ENCODE measurements at places on chromosomes 5 and 9.

GRCh38 chr5:82601077-82601476 lies 322.9 kb upstream of the RPS23 start:
- no peaks in the 10 kb centered on the region for H3K4me1 ChIP-seq
- no peaks in the 10 kb centered on the region for H3K27me3 ChIP-seq
- no peaks in the 10 kb centered on the region for H3K36me3 ChIP-seq
- DNase-seq = no peak
- H3K4me3 ChIP-seq = no peak overlapping the region
- no peak overlapping the region for H3K27ac ChIP-seq

- no peaks in the 10 kb centered on the region for H3K36me3 ChIP-seq
- H3K4me3 ChIP-seq = no peak overlapping the region
- H3K27ac ChIP-seq = no peak overlapping the region
- H3K4me1 ChIP-seq = no peaks in the 10 kb centered on the region
- no peaks in the 10 kb centered on the region for H3K27me3 ChIP-seq
- DNase-seq = no peak
These were observed 148.8 kb upstream of the ADAMTSL1 start for GRCh38 chr9:18324928-18325745.

- no peaks in the 10 kb centered on the region for H3K36me3 ChIP-seq
- H3K4me1 ChIP-seq = peaks cover 32% of the 10 kb centered on the region
- no peak for DNase-seq
- H3K27ac ChIP-seq = peak overlapping the region; percentile 98
- H3K4me3 ChIP-seq = no peak overlapping the region
- H3K27me3 ChIP-seq = no peaks in the 10 kb centered on the region
These were observed 39.3 kb downstream of the DUSP1 start for GRCh38 chr5:172731680-172732074.

DNA sequence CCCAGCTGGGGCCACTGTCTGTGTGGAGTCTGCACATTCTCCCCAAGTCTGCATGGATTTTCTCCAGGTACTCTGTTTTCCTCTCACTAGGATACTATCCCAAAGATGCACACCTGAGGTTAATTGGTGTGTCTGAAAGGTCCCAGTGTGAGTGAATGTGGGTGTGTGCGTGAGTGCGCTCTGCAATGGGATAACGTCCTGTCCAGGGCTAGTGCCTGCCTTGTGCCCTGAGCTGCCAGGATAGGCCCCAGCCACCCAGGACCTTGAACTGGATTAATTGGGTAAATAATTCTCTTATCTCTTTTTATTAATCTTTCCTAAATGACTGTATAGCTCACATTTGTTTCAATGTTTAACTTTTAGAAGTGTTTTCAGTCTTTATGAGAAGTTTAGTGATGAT lies 11.5 kb upstream of the PANK3 start:
- no peaks in the 10 kb centered on the region for H3K4me1 ChIP-seq
- H3K4me3 ChIP-seq = no peak overlapping the region
- no peak overlapping the region for H3K27ac ChIP-seq
- H3K27me3 ChIP-seq = no peaks in the 10 kb centered on the region
- no peak for DNase-seq
- no peaks in the 10 kb centered on the region for H3K36me3 ChIP-seq

- peaks cover 6% of the 10 kb centered on the region for H3K36me3 ChIP-seq
- peak overlapping the region; percentile 96 for H3K27ac ChIP-seq
- H3K4me1 ChIP-seq = peaks cover 84% of the 10 kb centered on the region
- H3K4me3 ChIP-seq = no peak overlapping the region
- peak; percentile 88 for DNase-seq
- no peaks in the 10 kb centered on the region for H3K27me3 ChIP-seq
These were observed 46.8 kb downstream of the ITGA2 start for GRCh38 chr5:53035868-53036381.

DNA sequence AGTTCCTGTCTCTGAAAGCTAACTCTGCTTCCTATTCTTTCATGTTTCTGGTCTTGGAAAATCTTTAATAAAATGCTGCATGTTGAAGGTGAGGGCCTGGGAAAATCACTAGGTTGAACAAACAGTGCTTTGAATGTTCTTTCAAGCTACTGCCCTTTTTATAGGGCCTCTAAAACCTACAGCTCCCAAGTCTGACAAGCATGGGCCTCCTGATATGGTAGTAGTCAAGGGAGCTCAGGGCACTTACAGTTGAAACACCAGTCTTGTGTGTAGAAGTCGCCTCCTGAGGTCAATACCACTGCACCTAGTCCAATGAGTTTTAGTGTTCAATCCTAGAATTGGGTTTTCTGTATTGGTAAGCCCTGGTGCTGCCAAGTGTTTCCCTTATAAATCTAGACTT lies 20.5 kb downstream of the VLDLR start:
- H3K27ac ChIP-seq = no peak overlapping the region
- no peak overlapping the region for H3K4me3 ChIP-seq
- H3K27me3 ChIP-seq = no peaks in the 10 kb centered on the region

GRCh38 chr9:125538092-125538473 lies 168.9 kb downstream of the MAPKAP1 start:
- peak overlapping the region; percentile 66 for H3K27ac ChIP-seq
- no peaks in the 10 kb centered on the region for H3K27me3 ChIP-seq
- H3K4me1 ChIP-seq = peaks cover 42% of the 10 kb centered on the region
- H3K4me3 ChIP-seq = peak overlapping the region; percentile 47

GRCh38 chr9:119078015-119078414 lies 291.2 kb downstream of the BRINP1 start:
- no peaks in the 10 kb centered on the region for H3K27me3 ChIP-seq
- no peaks in the 10 kb centered on the region for H3K4me1 ChIP-seq
- no peak overlapping the region for H3K4me3 ChIP-seq
- H3K36me3 ChIP-seq = no peaks in the 10 kb centered on the region
- no peak overlapping the region for H3K27ac ChIP-seq

- H3K27ac ChIP-seq = peak overlapping the region; percentile 96
- no peaks in the 10 kb centered on the region for H3K27me3 ChIP-seq
- H3K4me3 ChIP-seq = peak overlapping the region; percentile 40
- H3K36me3 ChIP-seq = no peaks in the 10 kb centered on the region
- peaks cover 41% of the 10 kb centered on the region for H3K4me1 ChIP-seq
- DNase-seq = no peak
These were observed 32.8 kb upstream of the TNFAIP8 start for GRCh38 chr5:119322948-119323537.

- peaks cover 16% of the 10 kb centered on the region for H3K4me1 ChIP-seq
- no peak overlapping the region for H3K4me3 ChIP-seq
- H3K27me3 ChIP-seq = no peaks in the 10 kb centered on the region
- no peaks in the 10 kb centered on the region for H3K36me3 ChIP-seq
These were observed 76.1 kb downstream of the NREP start for GRCh38 chr5:111680737-111681413.

GRCh38 chr5:34551911-34552433 lies 104.2 kb upstream of the RAI14 start:
- no peak overlapping the region for H3K27ac ChIP-seq
- no peak overlapping the region for H3K4me3 ChIP-seq

- H3K4me3 ChIP-seq = no peak overlapping the region
- peaks cover 19% of the 10 kb centered on the region for H3K4me1 ChIP-seq
- DNase-seq = no peak
- H3K27ac ChIP-seq = no peak overlapping the region
- no peaks in the 10 kb centered on the region for H3K27me3 ChIP-seq
These were observed 24.2 kb downstream of the DYNC2I2 start for GRCh38 chr9:128632486-128632885.

DNA sequence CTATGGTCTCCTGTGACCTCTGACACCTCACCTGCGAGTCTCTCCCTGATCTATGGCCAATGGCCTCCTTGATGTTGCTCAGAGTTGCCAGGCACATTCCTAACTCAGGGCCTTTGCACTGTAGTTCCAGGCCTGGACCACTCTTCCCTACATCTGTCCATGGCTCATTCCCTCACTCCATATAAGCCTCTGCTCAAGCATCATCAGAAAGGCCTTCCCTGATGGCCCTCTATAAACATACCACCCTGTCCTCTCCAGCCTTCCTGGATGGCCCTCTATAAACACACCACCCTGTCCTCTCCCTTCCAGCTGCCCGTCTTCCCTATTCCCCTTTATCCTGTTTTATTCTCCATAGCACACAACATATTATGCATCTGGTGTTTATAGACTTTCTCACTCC lies 102.8 kb downstream of the GTF3C4 start:
- no peaks in the 10 kb centered on the region for H3K36me3 ChIP-seq
- H3K4me3 ChIP-seq = no peak overlapping the region
- DNase-seq = no peak
- H3K27ac ChIP-seq = no peak overlapping the region
- H3K27me3 ChIP-seq = no peaks in the 10 kb centered on the region
- peaks cover 7% of the 10 kb centered on the region for H3K4me1 ChIP-seq

- H3K27ac ChIP-seq = no peak overlapping the region
- DNase-seq = no peak
- no peak overlapping the region for H3K4me3 ChIP-seq
- no peaks in the 10 kb centered on the region for H3K36me3 ChIP-seq
These were observed 47.7 kb upstream of the TTC39B start for GRCh38 chr9:15354713-15355112.

- no peaks in the 10 kb centered on the region for H3K4me1 ChIP-seq
- no peaks in the 10 kb centered on the region for H3K36me3 ChIP-seq
- DNase-seq = no peak
- no peak overlapping the region for H3K27ac ChIP-seq
- H3K27me3 ChIP-seq = no peaks in the 10 kb centered on the region
These were observed 258.6 kb upstream of the ADAMTS16 start for GRCh38 chr5:4881366-4882002.

DNA sequence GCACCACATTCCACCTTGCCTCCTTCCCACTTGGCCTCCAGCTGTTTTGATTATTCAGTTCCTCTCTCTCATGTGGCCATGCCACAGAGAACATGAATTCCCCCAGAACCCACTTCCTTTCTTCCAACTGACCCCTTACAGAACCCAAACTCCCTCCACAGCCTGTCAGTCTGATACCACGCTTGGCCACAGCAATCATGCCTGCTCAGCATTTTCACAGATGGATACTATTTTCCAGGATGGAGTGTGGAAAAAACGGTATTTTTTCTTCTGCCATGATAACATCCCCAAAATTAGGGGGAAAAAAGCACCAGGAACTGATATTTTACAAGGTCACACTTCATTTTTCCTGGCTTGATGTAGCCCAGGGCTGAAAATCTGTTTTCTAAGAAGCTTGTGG lies 34.9 kb upstream of the SLIT3 start:
- no peak overlapping the region for H3K27ac ChIP-seq
- no peaks in the 10 kb centered on the region for H3K4me1 ChIP-seq
- no peaks in the 10 kb centered on the region for H3K36me3 ChIP-seq
- no peaks in the 10 kb centered on the region for H3K27me3 ChIP-seq

GRCh38 chr5:119275601-119276173 lies 80.1 kb upstream of the TNFAIP8 start:
- no peak for DNase-seq
- H3K36me3 ChIP-seq = no peaks in the 10 kb centered on the region
- H3K4me1 ChIP-seq = peaks cover 39% of the 10 kb centered on the region
- peak overlapping the region; percentile 95 for H3K27ac ChIP-seq

DNA sequence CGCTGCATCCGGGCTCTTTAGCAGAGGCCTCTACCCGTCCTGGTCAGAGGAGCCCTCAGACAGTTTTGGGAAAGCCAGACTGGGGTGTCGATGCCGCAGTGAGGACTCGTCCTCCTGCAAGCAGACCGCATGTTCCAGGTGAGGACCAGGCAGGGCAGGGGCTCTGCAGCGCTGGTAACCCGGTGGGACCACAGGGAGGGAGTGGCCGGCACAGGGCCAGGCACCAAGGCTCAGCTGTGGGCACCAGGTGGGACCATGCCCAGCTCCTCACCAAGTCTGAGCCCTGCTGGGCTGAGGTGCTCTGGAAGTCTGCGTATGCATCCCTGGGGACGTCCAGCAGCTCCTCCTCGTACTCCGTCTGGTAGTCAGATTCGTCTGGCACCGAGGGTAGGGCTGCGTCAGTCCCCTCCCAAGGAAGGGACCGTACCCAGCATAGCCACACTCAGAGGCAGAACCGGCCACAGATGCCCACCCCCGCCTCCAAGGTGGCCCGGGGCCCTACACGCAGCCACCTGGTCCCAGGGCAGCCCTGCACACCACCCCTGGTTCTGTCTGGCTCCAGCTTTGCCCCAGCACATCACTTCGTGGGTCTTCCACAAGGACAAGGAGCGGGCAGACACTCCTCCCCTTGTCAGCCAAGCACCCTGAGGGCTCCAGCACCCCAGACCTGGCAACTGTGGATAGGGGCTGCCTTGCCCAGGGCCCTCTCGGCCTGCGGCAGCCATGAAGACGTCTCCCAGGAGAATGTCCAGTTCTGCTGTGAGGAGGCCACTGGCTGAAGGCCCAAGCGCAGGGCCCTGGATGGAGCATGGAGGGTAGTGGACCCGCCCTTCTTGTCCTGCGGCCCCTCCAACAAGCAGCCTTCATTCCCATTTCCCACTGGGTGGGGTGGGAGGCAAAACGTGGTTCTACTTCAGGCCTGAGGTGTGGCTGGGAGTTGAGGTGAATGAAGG lies 1.5 kb upstream of the NSMF start:
- peaks cover 10% of the 10 kb centered on the region for H3K4me1 ChIP-seq
- H3K36me3 ChIP-seq = peaks cover 8% of the 10 kb centered on the region
- H3K27ac ChIP-seq = no peak overlapping the region
- DNase-seq = no peak
- H3K27me3 ChIP-seq = peaks cover 15% of the 10 kb centered on the region
- H3K4me3 ChIP-seq = no peak overlapping the region

DNA sequence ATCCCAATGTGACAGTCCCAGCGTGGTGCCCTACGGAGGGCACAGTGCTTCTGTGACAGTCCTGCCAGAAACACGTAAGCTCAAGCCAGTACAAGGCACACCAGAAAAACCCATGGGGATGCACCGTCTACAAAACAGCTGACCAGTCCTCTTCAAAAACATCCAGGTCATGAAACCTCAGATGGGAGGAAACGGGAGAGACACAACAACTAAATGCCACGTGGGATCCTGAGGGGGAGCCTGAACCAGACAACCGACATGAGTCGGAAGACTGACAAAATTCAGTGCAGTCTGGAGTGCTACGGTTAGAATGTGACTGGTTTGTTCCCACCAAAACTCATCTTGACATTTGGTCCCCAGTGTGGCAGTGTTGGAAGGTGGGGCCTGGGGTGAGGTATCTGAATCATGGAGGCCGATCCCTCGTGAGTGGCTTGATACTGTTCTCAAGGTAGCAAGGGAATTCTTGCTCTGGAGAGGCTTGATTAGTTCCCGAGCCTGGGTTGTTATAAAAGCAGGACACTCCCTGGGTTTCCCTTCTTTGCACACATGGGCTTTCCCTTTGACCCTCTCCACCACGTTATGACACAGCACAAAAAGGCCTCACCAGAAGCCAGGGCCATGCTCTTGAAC lies 55.4 kb downstream of the ADAMTS2 start:
- no peak overlapping the region for H3K27ac ChIP-seq
- H3K36me3 ChIP-seq = no peaks in the 10 kb centered on the region
- no peak overlapping the region for H3K4me3 ChIP-seq
- H3K4me1 ChIP-seq = no peaks in the 10 kb centered on the region

GRCh38 chr5:174523311-174524071 lies 200.9 kb upstream of the MSX2 start:
- no peak overlapping the region for H3K27ac ChIP-seq
- no peak for DNase-seq
- no peaks in the 10 kb centered on the region for H3K36me3 ChIP-seq
- no peak overlapping the region for H3K4me3 ChIP-seq

- H3K4me3 ChIP-seq = no peak overlapping the region
- H3K27me3 ChIP-seq = no peaks in the 10 kb centered on the region
- DNase-seq = no peak
- H3K36me3 ChIP-seq = no peaks in the 10 kb centered on the region
- H3K4me1 ChIP-seq = peaks cover 10% of the 10 kb centered on the region
These were observed 45.3 kb downstream of the RAPGEF6 start for GRCh38 chr5:131589510-131590348.

- peaks cover 39% of the 10 kb centered on the region for H3K27me3 ChIP-seq
- H3K4me3 ChIP-seq = peak overlapping the region; percentile 11
- no peak for DNase-seq
- no peaks in the 10 kb centered on the region for H3K36me3 ChIP-seq
These were observed 588 bp upstream of the BRINP1 start for GRCh38 chr9:119369680-119370366.

GRCh38 chr9:74663439-74663838 lies 166.3 kb downstream of the RORB start:
- no peak overlapping the region for H3K4me3 ChIP-seq
- no peaks in the 10 kb centered on the region for H3K27me3 ChIP-seq
- no peak overlapping the region for H3K27ac ChIP-seq
- H3K36me3 ChIP-seq = no peaks in the 10 kb centered on the region
- H3K4me1 ChIP-seq = no peaks in the 10 kb centered on the region

Measured in keratinocyte (primary cell).